Type B pancreatic cell (in vitro differentiated cells): ENCODE measurements at places on chromosomes 13 and 19. TPM values are rescaled to one million over a fixed set of nuclear protein-coding genes. Genes with fewer than 3 reads are reported as not detected.
A peak's percentile ranks its signal among the peaks of the same experiment; 100 is the strongest.

- no peaks in the 10 kb centered on the region for H3K36me3 ChIP-seq
- no peak overlapping the region for H3K4me3 ChIP-seq
- no peak overlapping the region for H3K27ac ChIP-seq
- H3K4me1 ChIP-seq, result peaks cover 11% of the 10 kb centered on the region
- peaks cover 3% of the 10 kb centered on the region for H3K27me3 ChIP-seq
Observed at GRCh38 chr13:40094056-40094455, 438.6 kb downstream of the COG6 start.

GRCh38 chr19:48654299-48655059 is 8.5 kb upstream of the CA11 start:
- no peak overlapping the region for H3K27ac ChIP-seq
- H3K36me3 ChIP-seq, result no peaks in the 10 kb centered on the region
- no peak overlapping the region for H3K4me3 ChIP-seq

GRCh38 chr13:50882816-50883435 is 26.7 kb upstream of the RNASEH2B start:
- no peaks in the 10 kb centered on the region for H3K36me3 ChIP-seq
- DNase-seq, result no peak
- no peaks in the 10 kb centered on the region for H3K4me1 ChIP-seq
- no peaks in the 10 kb centered on the region for H3K27me3 ChIP-seq
- no peak overlapping the region for H3K4me3 ChIP-seq
- no peak overlapping the region for H3K27ac ChIP-seq

DNA sequence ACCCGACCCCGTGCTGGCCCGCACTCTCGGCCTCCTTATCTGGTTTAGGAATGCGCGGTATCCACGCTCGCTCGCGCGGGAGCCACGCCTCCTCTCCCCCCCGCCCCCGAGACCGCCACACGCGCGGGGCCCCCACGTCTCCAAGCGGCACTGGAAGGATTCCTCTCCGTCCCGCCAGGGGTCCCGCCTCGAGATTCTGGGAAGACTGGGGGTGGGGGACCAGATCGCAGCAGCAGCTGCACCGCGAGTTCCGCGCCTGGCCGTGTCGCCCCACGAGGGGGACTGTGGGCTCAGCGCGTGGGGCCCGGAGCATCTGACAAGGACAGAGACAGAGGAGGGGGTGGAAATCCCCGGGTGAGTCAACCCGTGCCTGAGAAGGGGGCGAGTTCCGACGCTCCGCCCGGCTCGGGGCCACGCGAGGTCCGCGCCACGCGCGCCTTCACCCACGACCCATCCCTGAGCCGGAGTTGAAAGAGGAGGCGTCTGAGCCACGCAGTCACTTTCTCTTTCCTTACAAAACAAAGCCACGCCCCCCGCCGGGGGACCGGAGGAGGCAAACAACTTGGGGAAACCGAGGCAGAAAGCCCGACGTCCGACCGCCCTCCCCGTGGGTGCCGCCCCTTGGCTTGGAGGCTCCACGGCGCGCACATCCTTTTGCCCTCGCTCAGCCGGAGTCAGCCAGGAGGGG is 814 bp downstream of the S1PR2 start:
- peak overlapping the region; percentile 43 for H3K27ac ChIP-seq
- H3K4me1 ChIP-seq, result peaks cover 11% of the 10 kb centered on the region
- H3K4me3 ChIP-seq, result peak overlapping the region; percentile 88
- DNase-seq, result peak; percentile 75
- no peaks in the 10 kb centered on the region for H3K36me3 ChIP-seq

GRCh38 chr13:100338275-100338674 is 249.4 kb downstream of the PCCA start:
- peaks cover 44% of the 10 kb centered on the region for H3K36me3 ChIP-seq
- H3K27me3 ChIP-seq, result no peaks in the 10 kb centered on the region
- H3K4me3 ChIP-seq, result no peak overlapping the region
- H3K27ac ChIP-seq, result no peak overlapping the region
- no peak for DNase-seq

- no peaks in the 10 kb centered on the region for H3K36me3 ChIP-seq
- peaks cover 19% of the 10 kb centered on the region for H3K4me1 ChIP-seq
- H3K27me3 ChIP-seq, result no peaks in the 10 kb centered on the region
- H3K27ac ChIP-seq, result peak overlapping the region; percentile 13
Observed at GRCh38 chr13:22091222-22091970, 420.5 kb downstream of the FGF9 start.

- peak overlapping the region; percentile 99 for H3K27ac ChIP-seq
- no peak for DNase-seq
- peaks cover 26% of the 10 kb centered on the region for H3K4me1 ChIP-seq
- H3K36me3 ChIP-seq, result peaks cover 13% of the 10 kb centered on the region
Observed at GRCh38 chr19:48617146-48617937, 1.6 kb downstream of the RPL18 start.

DNA sequence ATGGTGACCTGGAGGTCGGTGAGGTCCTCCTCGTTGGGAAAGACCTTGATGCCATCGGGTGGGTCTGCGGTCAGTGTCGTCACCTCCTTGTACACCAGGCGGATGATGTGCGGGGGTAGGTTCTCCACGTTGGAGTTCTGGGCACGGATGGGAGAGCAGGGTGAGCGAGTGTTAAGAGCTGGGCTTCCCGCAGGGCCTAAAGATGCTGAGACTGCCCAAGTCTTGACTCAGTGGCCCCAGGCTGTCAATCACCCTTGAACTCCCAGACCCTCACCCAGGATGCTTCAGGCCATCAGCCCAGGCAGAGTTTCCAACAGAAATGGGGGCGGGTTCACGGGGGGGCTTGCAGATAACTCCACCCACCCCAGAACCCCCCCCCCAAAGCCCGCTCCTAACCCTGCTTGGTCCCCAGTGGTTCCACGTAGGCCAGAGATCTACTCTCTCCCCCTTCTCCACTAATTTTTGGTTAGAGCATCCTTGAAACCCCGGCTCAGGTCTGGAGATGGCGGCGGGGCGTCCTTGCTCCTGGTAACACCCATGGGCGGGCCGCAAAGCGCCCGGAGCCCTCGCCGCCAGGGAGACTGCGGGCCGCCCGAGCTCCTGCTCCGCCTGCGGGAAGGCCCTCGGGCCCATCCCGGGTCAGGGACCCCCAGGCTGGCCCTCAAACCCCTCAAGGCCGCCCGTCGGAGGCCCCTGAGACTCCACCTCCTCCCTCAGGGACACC is 600 bp downstream of the UBE2S start:
- peak overlapping the region; percentile 97 for H3K4me3 ChIP-seq
- H3K27me3 ChIP-seq, result peaks cover 11% of the 10 kb centered on the region
- peak overlapping the region; percentile 54 for H3K27ac ChIP-seq
- DNase-seq, result no peak

DNA sequence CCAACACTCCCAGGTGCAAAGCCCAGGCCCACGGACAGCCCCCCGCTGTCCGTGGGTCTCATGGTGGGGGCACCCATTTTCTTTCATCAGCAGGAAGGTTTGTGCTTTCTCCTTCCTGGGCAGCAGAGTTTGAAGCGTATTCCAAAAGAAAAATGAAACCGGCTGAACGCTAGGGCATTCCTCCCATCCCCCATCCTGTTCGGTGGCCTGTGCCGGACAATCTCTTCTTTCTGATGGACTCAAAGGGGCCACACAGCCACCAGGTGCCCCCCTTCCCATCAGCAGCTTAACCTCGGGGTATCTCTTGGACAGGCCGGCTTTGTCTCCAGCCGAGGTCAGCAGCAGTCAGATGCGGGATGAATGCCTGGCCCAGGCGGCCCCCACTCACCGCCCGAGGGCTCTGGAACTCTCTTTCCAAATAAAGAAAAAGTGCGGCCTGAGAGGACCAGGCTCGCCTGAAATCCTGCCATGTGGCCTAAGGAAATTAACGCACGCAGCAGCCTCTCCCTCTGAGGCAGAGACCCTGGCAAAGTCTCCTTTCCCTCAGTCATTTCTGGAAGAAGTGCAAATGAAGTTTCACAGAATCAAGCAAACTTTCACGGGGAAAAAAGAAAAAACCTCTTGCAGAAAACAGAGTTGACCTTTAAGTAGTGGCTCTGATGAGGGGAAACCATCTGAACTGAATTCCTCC is 67.8 kb downstream of the RASA3 start:
- H3K36me3 ChIP-seq, result no peaks in the 10 kb centered on the region
- H3K4me1 ChIP-seq, result peaks cover 40% of the 10 kb centered on the region
- no peaks in the 10 kb centered on the region for H3K27me3 ChIP-seq
- peak overlapping the region; percentile 87 for H3K27ac ChIP-seq
- peak overlapping the region; percentile 81 for H3K4me3 ChIP-seq

- H3K36me3 ChIP-seq, result no peaks in the 10 kb centered on the region
- no peaks in the 10 kb centered on the region for H3K4me1 ChIP-seq
- DNase-seq, result no peak
- no peak overlapping the region for H3K27ac ChIP-seq
- H3K27me3 ChIP-seq, result no peaks in the 10 kb centered on the region
- no peak overlapping the region for H3K4me3 ChIP-seq
Observed at GRCh38 chr13:74229242-74229641, 95.0 kb upstream of the KLF12 start.

DNA sequence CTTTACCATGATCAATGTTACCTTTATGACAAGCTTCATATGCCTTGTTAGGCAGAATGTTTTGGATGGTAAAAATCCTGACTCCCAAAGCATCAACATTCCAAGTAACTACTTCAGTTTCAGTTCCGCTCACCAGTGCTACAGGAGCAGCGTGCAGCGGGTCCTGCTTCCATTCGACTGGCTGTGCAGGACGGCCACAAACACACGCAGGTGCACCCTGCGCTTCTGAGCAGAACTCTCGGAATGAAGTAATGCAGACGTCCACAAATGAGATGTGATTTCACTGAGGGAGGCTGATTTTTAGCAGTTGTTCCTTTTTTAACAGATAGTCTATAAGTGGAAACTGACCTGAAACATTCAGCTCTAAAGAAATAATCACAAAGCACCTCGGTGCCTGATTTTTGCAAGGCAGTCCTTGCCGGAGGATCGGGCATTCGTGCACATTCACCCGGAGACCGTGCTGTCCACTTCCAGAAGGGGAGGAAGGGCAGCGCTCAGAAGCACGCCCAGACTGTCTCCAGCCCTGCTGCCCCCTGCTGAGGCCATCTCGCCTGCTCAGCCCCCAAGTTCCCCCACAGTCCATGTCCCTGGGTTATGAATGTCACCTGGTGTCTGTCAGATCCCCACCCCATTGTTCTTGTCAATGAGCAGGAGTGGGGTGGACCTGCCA is 85.8 kb downstream of the RAB20 start:
- H3K27ac ChIP-seq, result peak overlapping the region; percentile 46
- no peak overlapping the region for H3K4me3 ChIP-seq
- H3K4me1 ChIP-seq, result no peaks in the 10 kb centered on the region

GRCh38 chr13:41917641-41918040 is 43.3 kb downstream of the VWA8 start:
- no peak overlapping the region for H3K27ac ChIP-seq
- H3K36me3 ChIP-seq, result peaks cover 8% of the 10 kb centered on the region
- no peak for DNase-seq

DNA sequence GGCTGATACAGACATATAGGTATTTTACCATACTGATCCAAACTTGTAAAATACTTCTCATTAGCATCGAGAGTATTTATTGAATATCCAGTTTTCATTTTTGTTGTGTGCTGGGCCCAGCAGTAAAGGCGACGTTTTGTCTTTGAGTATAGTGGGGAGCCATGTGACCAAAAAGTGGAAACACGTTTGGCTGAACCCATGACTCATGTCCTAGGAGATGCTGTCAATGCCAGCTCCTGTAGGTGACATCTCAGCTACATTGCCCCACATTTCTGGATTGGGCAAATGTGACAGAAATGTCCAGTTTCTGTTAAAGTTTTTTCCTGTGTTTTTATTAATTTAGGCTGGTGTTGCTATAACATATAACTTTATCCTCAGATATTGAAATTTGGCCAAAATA is 26.1 kb upstream of the GTF3A start:
- peaks cover 10% of the 10 kb centered on the region for H3K27me3 ChIP-seq
- H3K4me1 ChIP-seq, result peaks cover 6% of the 10 kb centered on the region
- H3K4me3 ChIP-seq, result no peak overlapping the region
- DNase-seq, result no peak
- H3K27ac ChIP-seq, result no peak overlapping the region
- H3K36me3 ChIP-seq, result no peaks in the 10 kb centered on the region

GRCh38 chr13:90276216-90276615 is 1071.3 kb upstream of the MIR17HG start:
- H3K4me1 ChIP-seq, result no peaks in the 10 kb centered on the region
- DNase-seq, result no peak
- no peak overlapping the region for H3K4me3 ChIP-seq
- H3K27me3 ChIP-seq, result no peaks in the 10 kb centered on the region
- H3K36me3 ChIP-seq, result no peaks in the 10 kb centered on the region
- H3K27ac ChIP-seq, result no peak overlapping the region

- peaks cover 7% of the 10 kb centered on the region for H3K27me3 ChIP-seq
- H3K4me1 ChIP-seq, result no peaks in the 10 kb centered on the region
- no peak overlapping the region for H3K4me3 ChIP-seq
- peaks cover 19% of the 10 kb centered on the region for H3K36me3 ChIP-seq
Observed at GRCh38 chr19:48290401-48290770, 20.5 kb downstream of the ZNF114 start.

- H3K27me3 ChIP-seq, result peaks cover 14% of the 10 kb centered on the region
- H3K4me3 ChIP-seq, result no peak overlapping the region
- H3K27ac ChIP-seq, result no peak overlapping the region
- no peaks in the 10 kb centered on the region for H3K36me3 ChIP-seq
- no peak for DNase-seq
Observed at GRCh38 chr13:40145139-40145538, 489.7 kb downstream of the COG6 start.

DNA sequence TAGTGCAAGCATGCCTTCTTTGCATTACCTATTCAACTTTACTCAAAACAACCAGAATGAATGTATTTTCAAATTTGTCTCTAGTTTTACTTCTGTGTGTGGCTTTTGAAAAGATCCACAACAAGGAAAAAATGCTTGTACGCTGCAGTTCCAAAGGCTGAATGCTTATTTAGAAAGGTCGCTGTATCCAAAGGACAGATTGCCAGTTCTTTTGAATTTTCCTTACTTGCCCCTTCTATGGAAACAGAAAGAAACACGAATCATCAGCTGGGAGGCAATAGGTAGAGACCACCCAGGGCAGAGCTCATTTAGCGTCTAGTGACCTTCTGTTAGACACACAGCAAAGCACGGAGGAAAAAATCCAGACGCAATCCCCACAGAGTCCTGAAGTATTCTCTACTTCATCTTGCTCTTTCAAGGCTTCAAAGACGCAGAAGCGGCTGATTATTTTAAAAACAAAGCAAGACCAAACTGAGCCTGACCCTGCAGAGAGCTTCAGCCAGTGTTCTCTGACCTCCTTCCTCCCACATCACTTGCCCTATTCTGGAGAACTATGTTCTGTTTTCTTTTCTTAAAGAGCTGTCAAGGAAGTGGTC is 674.6 kb upstream of the SGCG start:
- no peak for DNase-seq
- no peaks in the 10 kb centered on the region for H3K27me3 ChIP-seq
- peaks cover 4% of the 10 kb centered on the region for H3K36me3 ChIP-seq
- peaks cover 19% of the 10 kb centered on the region for H3K4me1 ChIP-seq
- H3K4me3 ChIP-seq, result peak overlapping the region; percentile 56
- no peak overlapping the region for H3K27ac ChIP-seq

GRCh38 chr19:52028780-52029123 is 573 bp upstream of the ZNF614 start:
- H3K27me3 ChIP-seq, result no peaks in the 10 kb centered on the region
- DNase-seq, result no peak
- H3K36me3 ChIP-seq, result peaks cover 65% of the 10 kb centered on the region
- H3K27ac ChIP-seq, result peak overlapping the region; percentile 98

RINL gene
- 1.7 and 3.4 TPM in 2 replicates for total RNA-seq

TBXA2R gene
- not detected in 2 replicates for total RNA-seq

SLAIN1 gene
- 22.4 and 27.7 TPM in 2 replicates for total RNA-seq

SLC6A16 gene
- total RNA-seq, result 0.31 and 3.5 TPM in 2 replicates

ONECUT3 gene
- total RNA-seq, result 0.94 and 5.9 TPM in 2 replicates
